ENCODE measurements at places on chromosomes 2 and 18.

DNA sequence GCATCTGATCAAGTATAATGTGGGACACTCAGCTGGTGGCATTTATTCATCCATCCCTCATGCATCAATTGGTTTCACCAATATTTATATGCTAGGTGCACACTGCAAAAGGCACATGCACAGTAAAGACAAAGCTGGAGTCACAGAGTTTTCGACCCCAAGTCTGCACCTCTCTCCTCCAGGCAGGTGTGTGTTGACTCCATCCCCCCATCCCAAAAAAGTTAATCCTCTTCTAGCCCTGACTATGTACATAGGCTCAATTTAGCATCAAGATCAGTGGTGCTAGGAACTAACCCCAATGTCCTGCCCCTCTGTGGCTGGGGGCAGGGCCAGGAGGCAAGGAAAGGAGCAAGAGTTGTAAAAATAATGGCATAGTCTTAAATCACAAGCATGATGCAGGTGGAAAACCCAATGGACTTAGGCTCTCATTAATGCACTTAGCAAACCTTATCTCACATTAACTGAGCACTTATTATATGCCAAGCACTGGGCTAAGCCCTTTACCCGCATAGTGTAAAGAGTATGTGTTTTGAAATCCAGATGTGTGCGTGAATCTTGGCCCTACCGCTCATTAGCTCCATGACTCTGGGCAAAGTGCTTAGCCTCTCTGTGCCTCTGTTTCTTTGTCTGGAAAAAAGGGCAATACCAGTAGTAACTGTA, 3.1 kb downstream of the EVA1A start:
- no peak for DNase-seq

DNA sequence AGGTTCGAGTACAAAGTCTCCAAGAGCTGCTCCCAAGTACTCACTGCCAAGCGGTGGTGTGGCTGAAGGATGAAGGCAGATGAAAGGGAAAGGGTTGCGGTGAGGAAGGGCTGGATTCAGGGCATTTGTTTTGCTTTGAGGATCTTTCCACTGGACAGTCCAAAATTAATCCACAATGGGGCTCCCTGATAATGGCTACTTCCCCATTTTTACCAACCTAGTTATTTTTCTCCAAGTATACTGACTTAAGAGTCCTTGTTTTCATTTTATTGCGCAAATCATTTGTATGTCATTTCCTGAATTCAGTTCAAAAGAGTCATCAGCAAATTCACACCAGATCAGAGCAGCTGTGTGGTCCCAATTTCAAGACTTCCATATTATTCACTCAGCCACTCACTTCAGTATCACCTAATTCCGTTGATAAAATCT, 464 bp upstream of the SESTD1 start:
- DNase-seq = no peak

GRCh38 chr2:155223781-155224406, 525.4 kb downstream of the KCNJ3 start:
- no peak for DNase-seq

GRCh38 chr2:113260991-113261390, 17.7 kb downstream of the PAX8 start:
- DNase-seq = no peak

- no peak for DNase-seq
These were observed 436.7 kb downstream of the LPIN1 start for GRCh38 chr2:12183032-12183645.

DNA sequence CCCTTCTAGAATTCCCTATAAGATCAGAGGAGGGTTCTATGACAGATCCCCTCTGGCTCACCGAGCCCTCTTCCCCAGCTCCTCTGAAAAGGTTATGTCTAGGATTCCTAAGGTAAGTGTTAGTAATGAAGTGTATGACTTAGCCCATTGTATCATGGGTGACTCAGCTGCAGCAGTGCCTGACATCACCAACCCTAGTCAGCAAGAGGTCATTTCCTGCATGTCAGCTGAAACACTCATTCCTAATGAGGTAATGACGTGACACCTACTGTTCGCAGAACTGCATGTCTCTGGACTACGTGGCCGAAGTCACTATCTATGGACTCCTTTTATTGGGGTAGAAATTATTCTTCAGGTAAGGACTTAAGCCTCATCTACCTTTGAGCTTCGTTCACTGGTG, 196.1 kb upstream of the MYT1L start:
- no peak for DNase-seq

DNA sequence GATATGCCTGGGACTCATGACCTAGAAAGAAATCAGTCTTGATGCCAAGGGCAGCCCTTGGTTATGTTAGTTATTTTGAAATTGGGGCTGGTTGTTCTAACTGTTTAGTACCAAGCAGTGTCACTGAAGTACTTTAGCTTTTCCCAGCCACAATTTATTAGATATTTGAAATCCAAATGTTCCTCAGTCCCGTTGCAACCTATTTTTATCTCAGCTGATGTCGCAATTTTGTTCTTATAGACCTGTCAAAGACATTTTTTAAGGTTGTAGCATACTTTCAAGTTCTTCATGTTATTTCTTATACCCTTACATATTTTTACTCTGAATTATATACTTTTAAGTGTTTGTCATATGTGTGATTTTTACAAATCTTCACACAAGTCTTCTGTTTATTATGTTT, 100.1 kb downstream of the LRP1B start:
- no peak for DNase-seq

DNA sequence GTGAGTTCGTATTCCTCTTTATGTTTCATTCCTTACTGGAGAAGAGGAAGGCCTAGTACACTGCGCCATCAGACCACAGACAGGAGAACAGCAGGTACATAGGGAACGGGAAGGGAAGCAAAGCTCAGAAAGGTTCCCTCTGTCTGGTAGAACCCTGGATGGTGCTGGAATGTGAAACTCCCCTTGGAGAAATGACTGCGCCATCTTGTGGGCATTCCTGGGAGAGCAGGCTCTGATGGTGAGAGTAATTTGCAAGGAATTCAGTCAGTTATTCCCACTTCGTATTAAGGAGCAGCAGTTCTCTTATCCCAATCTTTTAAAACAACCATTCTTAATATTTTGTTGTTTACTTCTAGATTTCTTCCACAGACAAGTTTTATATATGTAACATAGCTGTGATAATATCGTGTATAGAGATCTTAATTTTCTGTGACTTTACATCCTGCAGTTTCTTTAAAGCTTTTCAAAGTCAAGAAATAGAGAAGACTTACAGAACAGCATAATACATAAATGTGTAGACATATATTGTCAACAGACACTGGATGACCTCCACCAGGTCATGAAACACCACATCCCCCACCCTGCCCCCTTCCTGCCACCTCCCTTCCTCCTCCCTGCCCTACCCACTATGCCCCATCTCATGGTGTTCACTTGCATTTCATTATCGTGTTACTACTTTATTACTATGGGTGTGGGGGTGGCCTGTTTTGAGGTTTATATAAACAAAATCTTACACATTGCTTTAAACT, 83.9 kb downstream of the ARHGEF4 start:
- DNase-seq = peak; percentile 72

GRCh38 chr18:45068400-45069094, 387.9 kb downstream of the SETBP1 start:
- DNase-seq = no peak

DNA sequence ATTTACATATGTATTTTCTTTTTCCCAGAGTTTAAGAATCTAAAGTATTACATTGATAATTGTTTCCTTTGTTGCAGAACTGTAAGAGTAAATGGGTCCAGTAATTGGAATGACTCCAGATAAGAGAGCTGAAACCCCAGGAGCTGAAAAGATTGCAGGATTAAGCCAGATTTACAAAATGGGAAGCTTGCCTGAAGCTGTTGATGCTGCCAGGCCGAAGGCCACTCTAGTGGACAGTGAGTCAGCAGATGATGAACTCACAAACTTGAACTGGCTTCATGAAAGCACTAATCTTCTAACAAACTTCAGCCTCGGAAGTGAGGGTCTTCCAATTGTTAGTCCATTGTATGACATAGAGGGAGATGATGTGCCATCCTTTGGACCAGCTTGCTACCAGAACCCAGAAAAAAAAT, 183.8 kb upstream of the STON1 start:
- DNase-seq = no peak

- DNase-seq = peak; percentile 70
These were observed 126.9 kb downstream of the NFATC1 start for GRCh38 chr18:79522451-79523205.

DNA sequence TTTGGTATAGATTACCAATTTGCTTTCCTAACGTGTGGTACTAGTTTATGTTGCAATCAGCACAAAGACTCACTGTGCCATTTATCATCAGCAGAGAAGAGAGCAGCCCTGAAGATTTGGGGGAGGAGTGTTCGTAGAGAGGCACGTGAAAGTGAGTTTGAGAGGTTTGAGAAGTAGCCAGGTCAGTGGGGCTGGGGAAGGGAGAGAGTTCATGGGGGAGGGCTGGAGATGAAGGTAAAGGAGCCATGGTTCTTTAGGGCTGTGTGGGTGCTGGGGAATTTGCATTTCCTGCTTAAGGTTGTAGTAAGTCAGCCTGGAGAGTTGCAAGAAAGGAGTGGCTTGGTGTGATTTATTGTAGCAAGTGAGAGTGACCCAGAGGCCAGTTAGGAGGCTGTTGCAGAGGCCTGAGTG, 172.1 kb downstream of the NEDD4L start:
- no peak for DNase-seq

GRCh38 chr2:96520697-96521096, 15.5 kb upstream of the NEURL3 start:
- no peak for DNase-seq

- no peak for DNase-seq
These were observed 60.1 kb upstream of the LRRTM1 start for GRCh38 chr2:80364524-80365212.

DNA sequence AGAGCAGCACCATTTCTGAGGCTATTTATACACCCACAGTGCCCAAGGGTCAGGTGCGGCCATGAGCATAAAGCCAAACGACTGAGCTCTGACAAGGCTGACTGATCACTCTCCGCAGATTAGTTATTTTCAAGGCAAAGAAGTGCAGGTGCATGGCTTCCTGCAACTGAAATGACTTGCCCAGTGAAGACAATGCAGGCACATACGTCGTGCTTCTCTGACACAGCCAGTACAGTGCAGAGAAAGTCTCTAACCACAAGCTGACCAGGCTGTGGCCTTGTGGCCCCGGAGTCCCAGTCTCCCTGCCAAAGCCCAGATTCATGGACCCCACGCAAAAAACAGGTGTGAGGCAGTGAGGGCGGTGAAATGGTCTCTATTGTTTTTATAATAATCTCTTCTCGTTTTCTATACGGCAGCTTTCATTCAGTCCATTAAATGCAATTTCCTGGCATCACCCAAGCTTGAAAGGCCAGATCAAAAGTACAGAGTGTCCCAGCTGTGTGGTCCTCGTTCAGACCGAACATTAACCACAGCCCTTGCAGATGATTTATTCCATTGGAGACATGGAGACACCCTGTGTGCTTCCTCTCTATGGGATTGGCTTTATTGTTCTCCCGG, 447.0 kb upstream of the ID2 start:
- no peak for DNase-seq

- DNase-seq = no peak
These were observed 173.8 kb upstream of the BCL2L11 start for GRCh38 chr2:110946902-110947301.

- no peak for DNase-seq
These were observed 163.2 kb upstream of the KLF7 start for GRCh38 chr2:207328944-207329386.

DNA sequence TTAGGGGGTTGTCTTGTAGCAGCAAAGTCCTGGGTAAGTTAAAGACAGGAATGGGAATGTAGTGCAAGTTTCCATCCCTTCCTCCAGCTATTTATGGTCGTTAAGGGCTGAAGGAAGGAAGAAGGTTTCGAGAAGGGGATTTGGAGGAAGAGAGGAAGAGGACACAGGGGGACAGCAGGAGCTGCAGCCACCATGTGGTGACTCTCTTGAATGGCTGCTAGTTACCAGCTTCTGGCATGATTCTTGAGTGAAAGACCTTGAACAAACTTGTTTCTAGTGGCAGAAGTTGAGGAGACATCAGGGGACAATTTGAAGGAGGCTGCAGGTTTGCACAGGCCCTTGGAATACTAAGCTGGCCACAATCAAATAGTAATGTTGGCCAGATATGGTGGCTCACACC, 116.6 kb downstream of the MTX2 start:
- DNase-seq = no peak

DNA sequence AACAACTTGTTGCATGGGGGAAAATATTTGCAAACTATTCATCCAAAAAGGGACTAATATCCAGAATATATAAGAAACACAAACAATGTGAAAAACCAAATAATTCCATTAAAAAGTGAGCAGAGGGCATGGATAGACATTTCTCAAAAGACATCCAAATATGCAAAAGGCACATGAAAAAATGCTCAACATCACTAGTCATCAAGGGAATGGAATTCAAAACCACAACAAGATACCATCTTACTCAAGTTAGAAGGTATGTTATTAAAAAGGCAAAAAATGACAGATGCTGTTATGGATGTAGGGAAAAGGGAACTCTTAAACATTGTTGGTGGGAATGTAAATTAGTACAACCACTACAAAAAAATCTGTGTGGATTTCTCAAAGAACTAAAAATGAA, 396.5 kb downstream of the CCDC85A start:
- no peak for DNase-seq

GRCh38 chr2:58466804-58467203, 225.7 kb upstream of the FANCL start:
- no peak for DNase-seq

- no peak for DNase-seq
These were observed 130.1 kb upstream of the PIEZO2 start for GRCh38 chr18:11279461-11279860.

DNA sequence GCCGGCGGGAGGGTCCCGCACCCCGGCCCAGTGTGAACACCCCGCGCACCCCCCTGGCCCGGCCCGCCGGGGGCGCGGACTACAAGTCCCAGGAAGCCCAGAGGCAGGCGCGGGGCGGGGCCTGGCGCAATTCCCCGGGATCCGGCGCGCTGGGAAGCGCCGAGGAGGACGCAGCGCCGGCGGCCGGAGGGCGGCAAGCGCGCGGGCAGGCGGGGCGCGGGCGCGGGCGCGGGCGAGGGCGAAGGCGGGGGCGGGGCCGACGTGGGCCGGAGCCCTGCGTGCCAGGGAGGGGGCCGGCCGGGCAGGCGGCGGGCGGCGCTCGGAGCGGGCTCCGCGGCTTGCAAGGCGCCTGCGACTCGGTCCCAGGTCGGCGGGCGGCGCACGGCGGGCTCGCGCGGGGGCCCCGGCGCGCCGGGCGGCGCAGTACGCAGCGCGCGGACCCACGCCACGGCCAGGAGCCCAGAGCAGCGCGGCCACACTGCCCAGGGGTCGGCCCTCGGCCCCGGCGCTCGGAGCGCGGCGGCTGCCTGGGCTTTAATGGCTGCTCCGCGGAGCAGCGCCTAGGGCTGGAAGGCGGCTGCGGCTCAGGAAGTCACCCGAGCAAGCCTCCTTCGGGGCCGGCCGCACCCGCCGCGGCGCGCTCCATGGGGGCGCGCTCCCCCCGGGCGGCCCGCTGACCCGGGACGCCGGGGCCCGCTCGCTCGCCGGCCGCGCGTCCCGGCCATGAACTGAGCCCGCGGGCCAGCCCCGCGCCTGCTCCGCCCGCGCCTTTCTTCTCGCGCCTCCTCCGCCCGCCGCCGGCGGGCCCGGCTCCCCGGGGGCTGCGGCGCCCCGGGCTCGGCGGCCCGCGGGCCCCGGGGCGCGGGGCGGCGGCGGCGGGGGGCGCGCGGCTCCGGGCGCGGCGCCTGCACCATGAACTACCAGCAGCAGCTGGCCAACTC, at the start of gene AGAP1:
Gene AGAP1 (plus strand): TSS at position 269 of the 941 bp plus-strand sequence.
- no peak for DNase-seq

GRCh38 chr2:215780907-215781685, 232.3 kb downstream of the MREG start:
- no peak for DNase-seq

All from stimulated activated CD4-positive, alpha-beta T cell treated with anti-CD3 and anti-CD28 coated beads, Interleukin-2, amount 100 ng/mL, for 24 hours (primary cell).